NCI-H226 (cell line): ENCODE measurements at places on chromosomes 7 and 10.

DNA sequence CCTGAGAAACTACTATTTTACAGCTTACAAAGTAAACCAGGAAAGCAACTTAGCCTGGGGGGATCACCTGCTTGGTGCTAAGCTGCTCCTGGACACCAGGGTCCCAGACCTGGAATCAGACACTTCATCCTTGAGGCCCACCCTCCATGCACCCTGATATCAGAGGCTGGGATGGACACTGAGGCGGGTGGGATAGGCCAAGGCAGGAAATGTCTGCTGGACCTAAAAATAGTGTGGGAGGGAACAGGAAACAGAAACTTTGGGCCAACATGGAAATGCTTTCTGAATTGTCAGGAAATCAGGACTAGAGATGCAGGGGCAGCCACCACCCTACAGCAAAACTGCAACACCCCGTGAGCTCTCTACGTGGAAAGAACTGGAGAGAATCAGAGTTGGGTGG lies 101.5 kb upstream of the PODXL start:
- no peak for DNase-seq

- DNase-seq: no peak
Measured at GRCh38 chr10:15737656-15738055, 17.9 kb upstream of the ITGA8 start.

GRCh38 chr10:101777619-101778145 lies 1.8 kb upstream of the FGF8 start:
- DNase-seq: no peak

DNA sequence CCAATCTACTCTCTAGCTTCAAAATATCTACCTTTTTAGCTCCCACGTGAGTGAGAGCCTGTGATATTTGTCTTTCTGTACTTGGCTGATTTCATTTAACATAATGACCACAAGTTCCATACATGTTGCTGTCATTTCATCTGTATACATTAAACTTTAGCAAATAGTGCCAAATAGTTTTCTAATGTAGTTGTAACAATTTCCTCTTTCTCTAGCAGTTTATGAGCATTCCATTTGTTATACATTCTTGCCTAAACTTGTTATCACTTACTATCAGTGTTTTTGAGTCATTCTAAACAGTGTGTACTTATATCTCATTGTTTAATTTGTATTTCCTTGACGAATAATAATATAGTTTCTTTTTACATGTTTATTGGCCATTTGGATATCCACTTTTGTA lies 77.2 kb downstream of the NEUROD6 start:
- DNase-seq: no peak

DNA sequence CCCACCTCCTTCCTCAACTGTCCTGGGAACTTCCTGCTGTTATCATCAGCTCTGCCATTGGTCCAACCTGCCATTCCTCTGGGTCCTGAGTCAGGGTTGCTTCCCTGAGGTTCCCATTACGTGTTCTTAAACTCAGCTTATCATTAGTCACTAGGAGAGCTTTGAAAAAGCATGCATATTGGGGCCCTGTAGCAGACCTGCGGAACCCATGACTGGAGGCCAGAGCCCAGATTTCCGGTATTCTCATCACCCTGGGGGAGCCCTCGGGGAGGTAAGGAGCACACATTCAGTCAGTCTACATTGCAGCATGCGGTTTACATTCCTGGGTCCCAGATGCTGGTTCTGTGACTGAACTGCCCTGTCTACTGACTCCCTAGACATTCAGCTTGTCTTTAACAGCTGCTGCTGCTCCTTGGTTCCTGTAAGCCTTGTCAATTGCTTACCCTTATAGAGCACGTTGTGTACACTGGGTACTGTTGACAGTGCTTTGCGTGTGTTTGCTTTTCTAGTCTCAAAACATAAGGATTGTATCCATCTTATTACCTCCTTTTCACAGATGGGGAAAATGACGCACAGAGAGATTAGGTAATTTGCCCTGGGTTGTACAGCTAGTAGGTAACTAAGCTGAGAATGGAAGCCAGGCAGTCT lies 12.8 kb downstream of the CDHR3 start:
- peak; percentile 8 for DNase-seq

DNA sequence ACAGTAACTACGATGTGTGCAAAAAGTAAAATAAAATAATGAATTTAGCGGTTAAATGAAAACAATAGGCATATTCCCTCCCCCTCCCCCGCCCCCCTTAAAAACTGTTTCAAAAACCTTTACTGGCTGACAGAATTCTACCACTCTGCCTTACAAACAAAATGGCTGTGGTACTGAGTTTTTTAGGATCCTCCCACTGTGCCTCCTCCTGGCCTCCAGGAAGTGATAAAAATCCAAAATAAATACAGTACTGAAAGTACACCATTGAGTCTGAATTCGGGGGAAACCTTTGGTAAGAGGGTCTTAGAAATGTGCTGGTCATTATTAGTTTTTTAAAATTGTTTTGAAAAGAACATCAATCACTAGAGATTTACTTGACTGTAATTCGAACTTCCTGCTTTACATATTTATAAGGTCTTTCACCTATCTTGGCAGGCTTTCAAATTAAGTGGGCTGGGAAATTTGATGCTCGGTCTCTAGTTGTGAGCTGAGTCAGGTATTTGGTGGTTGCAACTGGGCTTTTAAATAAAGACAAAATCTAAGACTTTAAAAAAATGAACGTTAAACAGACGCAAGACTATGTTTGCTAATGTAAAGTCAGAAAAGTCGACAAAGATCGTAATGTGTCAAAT lies 32.5 kb upstream of the EPC1 start:
- DNase-seq: peak; percentile 5

- DNase-seq: peak; percentile 12
Measured at GRCh38 chr10:104435822-104436221, 82.2 kb downstream of the CFAP58 start.

GRCh38 chr10:18868919-18869318 lies 179.7 kb upstream of the MALRD1 start:
- peak; percentile 81 for DNase-seq

DNA sequence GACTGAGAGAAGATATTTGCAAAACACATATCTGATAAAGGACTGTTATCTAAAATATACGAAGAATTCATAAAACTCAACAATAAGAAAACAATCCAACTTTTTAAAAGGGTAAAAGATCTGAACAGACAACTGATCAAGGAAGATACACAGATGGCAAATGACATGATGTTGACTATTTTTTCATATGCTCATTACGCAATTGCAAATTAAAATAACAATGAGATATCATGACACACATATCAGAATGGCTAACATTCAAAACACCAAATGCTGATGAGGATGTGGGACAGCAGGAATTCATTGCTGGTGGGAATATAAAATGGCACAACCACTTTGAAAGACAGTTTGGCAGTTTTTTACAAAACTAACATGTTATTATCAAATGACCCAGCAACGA lies 8.9 kb downstream of the DENND11 start:
- DNase-seq: no peak

- DNase-seq: peak; percentile 45
Measured at GRCh38 chr10:84415539-84416244, 87.3 kb downstream of the CCSER2 start.

DNA sequence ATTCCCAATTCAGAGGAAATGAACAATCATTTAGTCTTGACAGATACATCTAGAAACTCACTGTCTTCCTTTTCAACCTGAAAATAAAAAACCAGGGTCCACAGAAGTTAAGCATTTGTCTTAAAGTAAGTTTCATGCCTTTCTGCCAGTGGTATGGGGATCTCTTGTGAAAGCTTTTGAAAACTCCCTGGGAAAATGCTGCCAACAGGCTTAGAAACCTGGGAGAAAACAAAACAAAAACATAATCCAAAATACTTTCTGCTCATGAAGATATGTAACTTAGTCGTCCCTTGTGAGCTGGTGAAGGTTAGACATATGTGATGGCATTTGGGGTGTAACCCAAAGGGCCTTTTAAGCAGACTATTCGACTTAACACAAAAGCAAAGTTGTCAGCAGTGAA lies 66.4 kb upstream of the ZNF438 start:
- DNase-seq: no peak
